ENCODE measurements at places on chromosomes 6 and 20. TPM values are rescaled to one million over a fixed set of nuclear protein-coding genes. Genes with fewer than 3 reads are reported as not detected.

DNA sequence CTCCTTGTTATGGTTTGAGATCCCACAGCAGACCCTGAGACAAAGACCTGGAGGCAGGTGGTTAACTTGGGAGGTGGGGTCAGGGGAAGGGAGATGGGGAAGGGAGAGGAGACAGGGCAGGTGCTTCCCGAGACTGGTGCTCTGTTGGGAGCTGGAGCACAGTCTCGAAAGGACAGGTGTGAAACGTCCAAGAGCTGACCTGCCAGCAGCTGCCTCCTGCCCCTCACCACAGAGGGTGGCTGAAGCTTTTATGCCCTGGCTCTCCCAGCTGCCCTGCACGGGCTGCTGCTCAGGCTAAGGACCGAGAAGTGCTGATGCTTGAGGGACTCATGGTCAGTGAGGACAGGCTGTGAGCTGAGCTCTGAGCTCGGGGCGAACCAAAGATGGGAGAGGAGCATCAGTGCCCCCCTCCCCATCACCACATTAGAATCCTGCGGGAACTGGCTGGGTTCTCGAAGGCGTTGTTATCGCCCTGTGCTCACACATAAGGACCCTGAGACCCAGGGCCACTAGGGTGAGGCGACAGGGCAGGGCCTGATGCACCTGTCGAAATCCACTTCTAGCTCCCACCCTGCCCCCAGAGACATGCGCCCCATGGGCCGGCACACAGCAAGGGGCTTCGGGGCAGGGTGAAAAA, 25.3 kb upstream of the CD93 start:
- H3K36me3 ChIP-seq = no peaks in the 10 kb centered on the region
- H3K4me3 ChIP-seq = no peak overlapping the region
- no peak for DNase-seq
- no peaks in the 10 kb centered on the region for H3K27me3 ChIP-seq
- H3K27ac ChIP-seq = no peak overlapping the region

GRCh38 chr6:7687145-7688111, 38.5 kb upstream of the BMP6 start:
- DNase-seq = no peak
- H3K36me3 ChIP-seq = no peaks in the 10 kb centered on the region
- no peaks in the 10 kb centered on the region for H3K27me3 ChIP-seq
- H3K4me3 ChIP-seq = no peak overlapping the region
- peaks cover 7% of the 10 kb centered on the region for H3K4me1 ChIP-seq

Gene ADGB
- 0.29 TPM for total RNA-seq

Gene GTF2H4
- total RNA-seq = 10.5 TPM

Gene ARMC12
- not detected for total RNA-seq

Gene SYCP2
- 4.7 TPM for total RNA-seq

Gene SNAP91
- total RNA-seq = not detected

Measured in suprapubic skin (tissue), 4 donors.